Effector memory CD4-positive, alpha-beta T cell (primary cell): ENCODE measurements at places on chromosomes 3 and 15.

DNA sequence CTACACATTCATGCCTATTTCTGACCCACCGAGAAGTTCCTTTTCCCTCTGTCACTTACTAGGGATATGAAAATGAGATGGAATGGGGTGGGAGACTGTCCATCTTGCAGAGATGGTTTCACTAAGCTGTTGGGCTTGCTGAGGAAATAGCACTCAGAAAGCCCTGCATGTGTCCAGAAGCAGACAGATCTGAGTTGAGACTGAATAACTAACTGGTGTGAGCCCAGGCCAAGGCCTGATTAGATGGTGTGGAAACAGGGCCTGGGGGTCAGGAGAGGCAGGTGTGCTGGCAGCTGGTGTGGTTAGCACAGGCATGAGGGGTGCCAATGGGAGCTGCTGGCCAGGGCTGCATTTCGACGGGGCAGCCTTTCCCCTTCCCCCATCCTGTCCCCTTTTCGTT is 72.1 kb downstream of the CLSTN2 start:
- H3K4me3 ChIP-seq, result no peak overlapping the region
- no peaks in the 10 kb centered on the region for H3K36me3 ChIP-seq
- H3K27ac ChIP-seq, result no peak overlapping the region
- DNase-seq, result no peak

DNA sequence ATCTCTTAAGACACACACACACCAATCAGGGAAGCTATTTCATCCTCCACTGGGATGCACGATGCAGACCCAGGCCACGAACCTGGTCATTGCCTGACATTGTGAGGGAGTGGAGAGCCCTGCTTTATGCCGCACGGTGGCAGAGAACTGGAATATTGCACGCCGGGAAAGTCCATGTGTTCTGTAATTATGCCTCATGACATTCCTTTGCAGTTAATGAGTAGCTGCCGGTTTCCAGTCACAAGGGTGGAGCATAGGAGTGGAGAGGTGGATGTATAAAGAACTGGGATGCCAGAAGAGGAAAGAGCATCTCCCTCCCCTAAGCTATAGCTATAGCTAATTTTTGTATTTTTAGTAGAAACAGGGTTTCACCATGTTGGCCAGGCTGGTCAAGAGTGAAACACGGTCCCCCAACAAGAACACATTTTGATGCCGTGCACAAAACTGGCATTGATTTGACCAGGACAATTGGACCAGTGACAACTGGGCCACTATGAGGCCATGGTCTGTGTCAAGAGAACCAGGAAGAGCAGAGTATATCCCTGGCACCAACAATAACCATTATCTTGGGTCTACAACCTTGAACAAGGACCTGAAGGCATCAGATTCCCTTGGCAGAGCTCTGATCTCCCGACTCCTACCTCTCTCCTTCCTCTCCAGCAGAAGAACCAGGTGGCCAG is 51.4 kb downstream of the SH3BP5 start:
- H3K4me3 ChIP-seq, result no peak overlapping the region
- no peak for DNase-seq
- peaks cover 48% of the 10 kb centered on the region for H3K4me1 ChIP-seq
- no peak overlapping the region for H3K27ac ChIP-seq
- H3K27me3 ChIP-seq, result no peaks in the 10 kb centered on the region

DNA sequence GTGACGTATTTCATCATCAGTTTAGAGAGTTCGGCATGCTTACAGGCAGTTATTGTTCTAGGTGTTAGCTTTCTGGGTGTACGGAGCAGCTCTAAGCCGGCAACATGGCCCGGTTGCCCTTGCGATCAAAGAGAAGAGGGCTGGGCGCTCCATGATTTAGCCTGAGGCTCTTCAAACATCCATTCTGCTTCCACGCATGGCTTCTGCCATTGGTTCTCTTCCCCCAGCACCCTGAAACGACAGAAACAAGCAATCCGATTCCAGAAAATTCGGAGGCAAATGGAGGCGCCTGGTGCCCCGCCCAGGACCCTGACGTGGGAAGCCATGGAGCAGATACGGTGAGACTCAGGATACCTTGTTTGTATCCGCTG is 574 bp downstream of the NGRN start:
- peak overlapping the region; percentile 71 for H3K4me3 ChIP-seq
- no peaks in the 10 kb centered on the region for H3K27me3 ChIP-seq
- H3K36me3 ChIP-seq, result peaks cover 15% of the 10 kb centered on the region
- peaks cover 39% of the 10 kb centered on the region for H3K4me1 ChIP-seq
- DNase-seq, result peak; percentile 11
- peak overlapping the region; percentile 96 for H3K27ac ChIP-seq

- H3K4me3 ChIP-seq, result no peak overlapping the region
- H3K4me1 ChIP-seq, result no peaks in the 10 kb centered on the region
- DNase-seq, result peak; percentile 6
- H3K36me3 ChIP-seq, result no peaks in the 10 kb centered on the region
- H3K27me3 ChIP-seq, result no peaks in the 10 kb centered on the region
These were observed 26.4 kb upstream of the PDE8A start for GRCh38 chr15:84955089-84955848.

DNA sequence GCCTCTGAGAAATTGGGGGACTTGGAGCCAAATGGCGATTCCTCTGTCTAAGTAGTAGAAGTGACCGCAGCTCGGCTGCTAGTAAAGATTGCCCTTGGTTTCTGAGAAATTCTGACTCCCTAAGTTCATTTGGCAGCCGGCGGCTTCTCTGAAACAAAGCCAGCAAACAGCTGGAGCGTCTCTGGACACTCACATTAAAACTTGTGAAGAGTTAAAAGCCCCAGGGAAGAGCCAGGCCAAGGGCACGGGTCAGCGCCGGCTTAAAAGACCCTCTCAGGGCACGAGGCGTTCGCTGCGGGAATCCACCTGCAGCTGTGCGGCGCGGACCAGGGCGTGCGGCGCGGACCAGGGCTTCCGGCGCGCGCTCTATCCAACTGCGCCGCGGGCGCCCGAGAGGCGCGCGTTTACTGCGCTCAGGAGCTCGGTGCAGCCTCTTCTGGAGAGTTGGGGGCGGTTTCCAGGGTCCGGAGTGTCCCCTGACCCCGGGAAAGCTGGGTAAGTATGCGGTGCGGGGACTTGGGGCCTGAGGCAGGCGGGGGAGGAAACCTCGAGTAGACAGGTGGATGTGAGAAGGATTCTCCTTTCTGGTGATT is at the start of gene COL6A5:
Gene COL6A5, plus strand, starts transcription at position 186 of the 593 bp plus-strand sequence. CDS start 27,967 bp downstream, outside the sequence.
- no peak within 1 kb of the TSS for H3K4me3 ChIP-seq
- no peaks in the 10 kb centered on the region for H3K4me1 ChIP-seq
- H3K36me3 ChIP-seq, result no peaks in the 10 kb centered on the region
- DNase-seq, result no peak
- H3K27me3 ChIP-seq, result peaks cover 6% of the 10 kb centered on the region

DNA sequence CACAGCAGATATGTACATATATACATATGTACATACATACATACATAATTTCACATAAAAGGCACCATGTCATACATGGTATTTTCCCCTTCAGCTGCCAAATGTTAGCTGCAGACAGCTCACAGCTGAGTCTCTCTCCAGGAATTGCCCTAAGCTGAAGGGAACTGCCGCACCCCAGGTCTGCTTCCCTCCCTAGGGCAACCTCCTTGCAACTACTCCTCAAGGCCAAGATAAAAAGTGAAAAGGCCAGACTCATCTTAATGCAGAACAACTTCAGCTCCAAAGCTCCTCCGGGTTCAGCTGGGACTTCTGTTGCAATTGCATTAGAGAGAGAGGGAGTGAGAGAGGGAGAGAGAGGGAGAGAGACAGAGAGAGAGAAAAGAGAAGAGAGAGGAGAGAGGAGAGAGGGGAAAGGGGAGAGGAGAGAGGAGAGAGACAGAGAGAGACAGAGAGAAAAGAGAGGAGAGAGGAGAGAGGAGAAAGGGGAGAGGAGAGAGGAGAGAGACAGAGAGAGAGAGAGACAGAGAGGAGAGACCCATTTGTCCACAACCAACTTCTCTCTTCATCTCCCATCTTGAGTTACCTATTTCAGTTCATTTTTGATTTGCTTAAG is 143.4 kb upstream of the HES1 start:
- no peaks in the 10 kb centered on the region for H3K4me1 ChIP-seq
- H3K4me3 ChIP-seq, result no peak overlapping the region
- H3K27ac ChIP-seq, result no peak overlapping the region
- H3K27me3 ChIP-seq, result no peaks in the 10 kb centered on the region
- DNase-seq, result no peak
- H3K36me3 ChIP-seq, result no peaks in the 10 kb centered on the region

DNA sequence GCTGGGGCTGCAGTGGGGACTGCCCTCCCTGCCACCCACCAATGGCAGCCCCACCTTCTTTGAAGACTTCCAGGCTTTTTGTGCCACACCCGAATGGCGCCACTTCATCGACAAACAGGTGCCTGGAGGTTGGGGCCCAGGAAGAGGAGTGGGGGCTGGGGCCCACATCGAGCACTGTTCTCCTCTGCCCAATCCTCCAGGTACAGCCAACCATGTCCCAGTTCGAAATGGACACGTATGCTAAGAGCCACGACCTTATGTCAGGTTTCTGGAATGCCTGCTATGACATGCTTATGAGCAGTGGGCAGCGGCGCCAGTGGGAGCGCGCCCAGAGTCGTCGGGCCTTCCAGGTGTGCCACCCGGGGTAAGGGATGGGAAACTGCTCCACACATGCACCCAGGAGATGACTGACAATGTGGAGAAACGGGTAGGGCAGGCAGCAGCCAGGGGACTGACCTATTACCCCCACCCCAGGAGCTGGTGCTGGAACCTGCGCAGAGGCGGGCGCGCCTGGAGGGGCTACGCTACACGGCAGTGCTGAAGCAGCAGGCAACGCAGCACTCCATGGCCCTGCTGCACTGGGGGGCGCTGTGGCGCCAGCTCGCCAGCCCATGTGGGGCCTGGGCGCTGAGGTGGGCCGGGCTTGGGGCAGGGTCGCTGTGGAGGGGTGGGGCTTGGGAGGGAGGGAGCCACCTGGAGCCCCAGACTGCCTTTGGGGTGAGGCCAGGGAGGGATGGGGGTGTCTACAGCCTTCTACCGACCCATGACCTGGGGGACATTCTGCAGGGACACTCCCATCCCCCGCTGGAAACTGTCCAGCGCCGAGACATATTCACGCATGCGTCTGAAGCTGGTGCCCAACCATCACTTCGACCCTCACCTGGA is 22.9 kb downstream of the NBEAL2 start:
- H3K36me3 ChIP-seq, result peaks cover 98% of the 10 kb centered on the region
- H3K4me3 ChIP-seq, result no peak overlapping the region
- H3K27ac ChIP-seq, result peak overlapping the region; percentile 25
- peaks cover 10% of the 10 kb centered on the region for H3K4me1 ChIP-seq
- no peaks in the 10 kb centered on the region for H3K27me3 ChIP-seq
- no peak for DNase-seq

- H3K36me3 ChIP-seq, result peaks cover 54% of the 10 kb centered on the region
- DNase-seq, result no peak
- H3K27ac ChIP-seq, result no peak overlapping the region
- no peak overlapping the region for H3K4me3 ChIP-seq
- H3K4me1 ChIP-seq, result no peaks in the 10 kb centered on the region
- no peaks in the 10 kb centered on the region for H3K27me3 ChIP-seq
These were observed 80.5 kb downstream of the USF3 start for GRCh38 chr3:113615976-113616375.

GRCh38 chr15:100689131-100689899 is 86.9 kb downstream of the ASB7 start:
- DNase-seq, result no peak
- no peaks in the 10 kb centered on the region for H3K27me3 ChIP-seq
- no peaks in the 10 kb centered on the region for H3K36me3 ChIP-seq
- no peak overlapping the region for H3K27ac ChIP-seq
- no peaks in the 10 kb centered on the region for H3K4me1 ChIP-seq

GRCh38 chr3:194586836-194587235 is 46.4 kb downstream of the TMEM44 start:
- no peaks in the 10 kb centered on the region for H3K4me1 ChIP-seq
- no peaks in the 10 kb centered on the region for H3K36me3 ChIP-seq
- no peak for DNase-seq
- no peaks in the 10 kb centered on the region for H3K27me3 ChIP-seq
- H3K27ac ChIP-seq, result no peak overlapping the region

GRCh38 chr15:93179700-93180102 is 90.7 kb upstream of the RGMA start:
- H3K27ac ChIP-seq, result no peak overlapping the region
- no peaks in the 10 kb centered on the region for H3K4me1 ChIP-seq
- no peak for DNase-seq

DNA sequence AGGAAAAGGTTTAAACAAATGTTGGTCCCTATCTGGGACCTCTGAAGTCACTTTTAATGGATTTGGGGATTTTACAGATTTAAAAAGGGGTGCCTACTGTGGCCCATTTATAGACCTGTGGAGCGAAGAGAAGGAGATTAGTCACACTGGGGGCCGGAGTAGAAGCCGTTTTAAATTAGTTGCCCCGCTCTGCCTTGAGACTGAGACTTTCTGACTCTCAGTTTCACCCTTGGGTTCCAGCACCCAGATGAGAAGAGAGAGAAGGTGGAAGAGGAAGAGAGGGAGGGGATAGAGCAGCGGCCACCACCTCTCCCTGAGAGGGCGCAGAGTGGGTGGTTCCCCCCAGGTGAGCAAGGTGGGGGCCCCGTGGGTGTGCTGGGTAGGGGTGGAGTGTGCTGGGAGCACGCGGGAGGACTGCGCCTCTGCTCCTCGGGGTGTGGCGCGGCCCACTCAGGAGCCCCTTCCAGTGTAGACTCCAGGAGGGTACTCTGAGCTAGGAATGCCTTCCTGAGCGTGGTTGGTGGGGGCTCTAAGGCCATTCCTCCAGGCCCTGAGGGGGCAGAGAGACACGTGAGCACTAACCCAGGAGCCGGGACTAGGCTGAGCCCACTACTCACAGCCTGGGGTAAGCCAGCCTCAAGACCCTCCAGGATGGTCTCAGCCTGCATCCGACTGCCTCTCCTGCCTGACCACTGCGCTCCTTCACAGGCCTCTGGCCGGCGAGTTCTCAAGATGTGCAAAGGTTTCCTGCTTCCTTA is 32.6 kb upstream of the RAB6B start:
- no peak overlapping the region for H3K4me3 ChIP-seq
- H3K27ac ChIP-seq, result no peak overlapping the region
- H3K4me1 ChIP-seq, result peaks cover 8% of the 10 kb centered on the region
- no peak for DNase-seq

GRCh38 chr3:184637705-184638104 is 74.2 kb downstream of the MAGEF1 start:
- H3K27ac ChIP-seq, result no peak overlapping the region
- no peak for DNase-seq
- no peaks in the 10 kb centered on the region for H3K36me3 ChIP-seq
- H3K27me3 ChIP-seq, result no peaks in the 10 kb centered on the region

DNA sequence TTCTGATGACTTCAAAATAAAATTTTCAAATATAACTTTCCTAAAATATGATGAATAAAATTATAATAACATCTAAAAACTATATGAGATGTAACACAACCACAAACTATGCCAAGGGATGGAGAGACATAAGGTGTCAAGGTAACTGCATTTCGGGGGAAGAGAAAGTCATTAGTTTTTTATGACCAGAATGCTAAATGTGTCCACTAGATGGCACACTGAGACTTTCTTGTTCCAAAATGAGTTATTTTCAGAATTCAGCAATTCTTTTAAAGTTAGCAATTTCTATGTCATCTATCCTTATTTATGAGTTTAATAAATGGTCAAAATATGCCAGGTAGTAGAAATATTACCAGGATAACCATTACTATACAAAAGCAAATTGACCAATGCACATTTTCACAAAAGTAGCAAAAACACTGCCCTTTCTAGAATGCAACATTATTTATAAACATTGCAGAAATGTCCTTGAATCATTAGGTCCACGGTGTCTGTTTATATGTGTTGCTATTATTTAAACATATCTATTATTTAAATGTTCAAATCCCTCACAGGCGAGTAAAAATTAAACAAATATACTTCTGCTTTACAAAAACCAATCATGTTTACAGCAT is 374.2 kb downstream of the PLCL2 start:
- H3K27me3 ChIP-seq, result no peaks in the 10 kb centered on the region
- DNase-seq, result no peak
- H3K4me3 ChIP-seq, result no peak overlapping the region
